ENCODE measurements at places on chromosomes 1 and 21.

- DNase-seq = no peak
These were observed 24.0 kb downstream of the NGF start for GRCh38 chr1:115314092-115314491.

- DNase-seq = no peak
These were observed 88.3 kb upstream of the NGF start for GRCh38 chr1:115426231-115426771.

GRCh38 chr1:9078752-9079500 lies 9.5 kb upstream of the SLC2A5 start:
- DNase-seq = no peak

DNA sequence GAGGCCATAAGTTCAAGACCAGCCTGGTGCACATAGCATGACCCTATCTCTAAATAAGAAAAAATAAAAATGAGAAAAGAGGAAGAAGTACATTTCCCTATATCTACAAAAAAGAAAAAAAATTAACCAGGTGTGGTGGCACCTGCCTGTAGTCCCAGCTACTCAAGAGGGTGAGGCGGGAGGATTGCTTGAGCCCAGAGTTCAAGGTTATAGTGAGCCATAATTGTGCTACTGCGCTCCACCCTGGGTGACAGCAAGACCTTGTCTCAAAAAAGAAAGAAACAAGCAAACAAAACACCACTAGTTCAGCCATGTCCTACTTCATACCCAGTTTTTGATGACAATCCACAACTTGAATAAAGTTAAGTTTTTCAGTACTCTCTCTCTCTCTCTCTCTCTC lies 30.7 kb upstream of the TDRD10 start:
- DNase-seq = no peak

GRCh38 chr1:201637282-201638079 lies 98.6 kb downstream of the NAV1 start:
- DNase-seq = no peak

DNA sequence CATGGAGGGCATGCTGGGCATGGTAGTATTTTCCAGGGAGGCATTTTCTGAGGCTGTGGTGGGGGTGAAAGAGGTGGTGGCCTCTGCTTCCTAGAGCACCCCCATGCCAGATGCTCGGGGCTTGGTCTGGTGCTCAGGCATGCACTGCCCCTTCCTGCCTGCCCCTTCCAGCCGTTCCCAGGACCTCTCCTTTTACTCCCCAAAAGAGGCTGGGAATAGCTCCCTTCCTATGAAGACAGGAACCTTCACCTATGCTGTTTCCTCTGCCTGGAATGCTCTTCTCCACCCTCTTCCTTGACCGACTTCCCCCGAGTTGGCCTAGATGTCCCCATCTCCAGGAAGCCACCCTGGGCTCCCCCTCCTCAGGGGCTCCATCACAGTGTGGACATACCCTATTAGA lies 9.1 kb downstream of the EDN2 start:
- DNase-seq = no peak

GRCh38 chr1:245656189-245656717 lies 501.5 kb downstream of the KIF26B start:
- no peak for DNase-seq

- DNase-seq = no peak
These were observed 10.3 kb upstream of the S100A10 start for GRCh38 chr1:152003846-152004442.

DNA sequence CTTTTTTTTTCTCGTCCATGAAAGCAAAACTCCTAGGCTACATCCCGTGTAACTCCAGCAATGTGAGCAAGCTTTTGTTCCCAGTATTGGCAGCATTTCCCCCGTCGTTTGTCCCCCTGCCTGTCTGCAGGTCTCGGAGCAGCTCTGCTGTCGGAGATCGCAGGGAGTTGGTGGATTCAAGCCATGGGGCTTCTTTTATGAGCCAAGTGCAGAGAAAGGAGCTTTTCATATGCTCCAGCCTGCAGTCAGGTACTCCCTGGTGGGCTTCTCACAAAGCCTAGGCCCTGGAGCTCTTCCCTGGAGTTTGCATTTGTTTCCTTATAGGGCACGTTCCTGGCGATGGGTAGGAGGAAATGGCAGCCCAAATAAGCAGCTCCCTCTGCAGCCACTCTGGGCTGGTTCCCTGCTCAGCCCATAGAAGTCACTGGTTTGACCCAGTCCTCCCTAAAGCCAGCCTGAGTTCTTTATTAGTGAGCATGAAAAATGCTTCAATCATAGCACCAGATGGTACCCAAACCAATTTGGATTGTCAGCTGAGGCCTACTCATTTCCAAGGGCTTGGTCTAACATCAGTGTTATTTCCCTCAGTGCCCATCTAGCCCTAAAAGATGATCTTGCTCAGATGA lies 78.3 kb downstream of the NUF2 start:
- DNase-seq = no peak

GRCh38 chr1:38533772-38534472 lies 325.6 kb downstream of the RRAGC start:
- DNase-seq = no peak

GRCh38 chr1:247551721-247552120 lies 2.8 kb downstream of the GCSAML start:
- no peak for DNase-seq

DNA sequence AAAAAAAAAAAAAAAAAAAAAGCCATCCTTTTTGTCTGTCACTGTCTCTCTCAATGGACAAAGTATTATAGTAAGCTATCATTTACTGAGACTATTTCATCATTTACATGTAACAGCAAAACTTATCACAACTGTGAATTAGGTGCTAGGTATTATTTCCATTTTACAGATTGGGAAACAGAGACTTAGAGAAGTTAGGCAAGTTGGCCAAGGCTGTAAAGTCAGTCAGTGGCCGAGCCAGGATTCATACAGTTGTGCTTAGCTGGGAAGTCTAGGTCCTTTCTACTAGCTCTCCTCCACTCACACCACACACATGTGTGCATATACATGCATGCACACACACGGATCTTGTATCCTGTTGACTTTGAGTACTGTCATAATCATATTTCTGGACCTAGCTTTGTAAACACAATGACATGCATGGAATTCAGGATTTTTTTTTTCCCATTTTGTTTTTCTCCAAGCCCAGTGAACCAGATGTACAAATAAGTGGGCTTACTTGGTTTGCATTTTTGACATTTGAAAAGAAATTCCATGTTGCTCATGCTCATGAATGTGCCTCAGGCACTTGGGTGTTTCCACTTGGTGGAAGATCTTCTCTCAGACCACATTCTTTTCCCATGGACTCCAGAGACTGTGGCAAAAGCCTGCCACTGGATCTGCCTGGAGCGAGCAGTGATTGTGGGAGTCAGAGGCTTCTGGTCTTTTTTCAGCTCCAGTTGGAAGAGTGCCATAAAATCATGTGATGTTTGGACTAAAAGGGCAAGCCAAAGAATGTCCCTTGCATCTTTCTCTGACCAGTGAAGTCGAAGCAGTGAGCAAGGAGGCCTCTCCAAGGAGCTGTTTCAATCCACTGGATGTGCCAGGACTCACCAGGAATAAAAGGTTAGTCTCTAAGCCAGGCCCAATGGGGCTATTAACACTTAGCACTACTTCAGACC lies 61.7 kb upstream of the DNAJC6 start:
- DNase-seq = no peak

- no peak for DNase-seq
These were observed 205.5 kb downstream of the KCNJ6 start for GRCh38 chr21:37710546-37711285.

DNA sequence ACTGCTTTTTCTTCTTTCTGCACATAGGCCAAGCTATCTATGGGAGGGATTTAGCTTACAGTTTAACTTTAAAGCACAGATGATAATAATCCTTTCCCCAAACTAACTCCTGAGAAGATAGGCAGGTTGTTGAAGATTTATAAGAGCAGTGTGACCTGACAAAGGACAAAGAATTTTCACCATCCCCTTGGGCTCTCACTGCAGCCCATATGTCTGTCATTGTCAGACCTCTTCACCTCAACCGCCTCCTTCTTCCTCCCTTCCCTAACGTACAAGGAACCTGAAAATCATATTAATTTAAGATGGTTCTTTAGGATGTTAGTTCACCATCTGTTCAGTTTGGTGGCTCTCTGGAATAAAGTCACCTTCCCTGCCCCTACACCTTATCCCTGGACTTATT lies 5.0 kb downstream of the RNU1-2 start:
- DNase-seq = no peak

GRCh38 chr21:15549671-15550070 lies 180.1 kb upstream of the USP25 start:
- DNase-seq = no peak

- no peak for DNase-seq
These were observed 34.8 kb downstream of the ANKRD13C start for GRCh38 chr1:70319750-70320149.

DNA sequence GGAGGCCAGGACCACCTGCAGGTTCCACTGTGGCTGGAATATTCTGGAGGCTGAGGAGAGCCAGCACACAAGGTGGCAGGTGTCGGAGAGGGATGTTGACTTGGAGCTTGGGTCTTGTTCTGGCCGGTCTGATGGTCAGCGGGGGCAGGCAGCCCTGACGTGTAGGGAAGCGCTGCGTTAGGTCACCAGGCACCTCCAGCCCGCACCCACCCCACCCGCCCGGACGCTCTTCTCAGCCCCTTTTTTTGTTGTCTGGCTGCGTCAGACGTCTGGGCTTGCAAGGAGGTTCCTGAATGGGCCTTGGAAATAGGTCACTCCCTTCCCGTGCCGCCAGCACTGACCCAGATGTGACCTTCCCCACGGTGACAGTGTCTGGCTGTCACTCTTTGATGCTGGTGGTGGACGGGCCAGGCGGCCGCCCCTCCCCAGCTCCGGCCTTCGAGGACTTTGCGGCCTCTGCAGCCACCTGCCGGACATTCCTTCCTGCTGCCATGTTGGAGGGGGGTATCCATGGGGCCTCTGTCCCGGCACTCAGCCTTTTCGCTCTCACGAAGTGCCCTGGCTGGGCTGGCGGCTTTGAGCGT lies 30.1 kb downstream of the SPSB1 start:
- no peak for DNase-seq

DNA sequence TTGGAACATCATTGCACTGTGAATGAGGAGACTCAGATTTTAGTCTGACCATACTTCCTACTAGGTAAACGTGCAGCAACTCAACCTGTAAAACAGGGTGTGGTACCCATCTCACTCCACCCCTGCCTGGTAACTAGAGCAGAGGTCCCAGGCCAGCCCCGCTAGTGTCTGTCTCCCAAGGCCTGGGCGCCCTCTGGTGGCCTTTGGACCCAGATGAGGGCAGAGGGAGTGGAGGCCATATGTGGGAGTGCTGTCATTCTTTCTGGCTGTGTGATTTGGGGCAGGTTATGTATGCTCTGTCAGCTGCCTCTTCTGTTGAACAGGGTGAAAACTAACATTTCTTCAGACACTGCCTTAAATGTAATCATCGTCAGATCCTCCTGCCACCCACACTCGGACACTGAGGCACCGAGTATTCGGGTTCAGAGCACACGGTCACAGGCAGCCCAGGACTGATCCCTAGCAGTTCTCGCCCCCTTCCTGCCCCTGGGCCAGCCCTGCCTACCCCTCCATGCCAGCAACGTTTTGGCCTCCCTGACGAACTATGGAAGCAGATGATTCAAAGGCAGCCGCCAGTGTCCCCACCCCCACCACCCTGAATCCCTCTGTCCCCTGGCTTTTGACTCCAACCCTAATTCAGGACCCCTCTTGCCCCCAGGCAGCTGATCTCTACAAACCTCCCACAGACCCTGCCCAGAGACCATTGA lies 76.0 kb downstream of the CD247 start:
- DNase-seq = peak; percentile 82

GRCh38 chr1:233605205-233605604 lies 8.7 kb upstream of the KCNK1 start:
- DNase-seq = no peak

GRCh38 chr1:200184196-200184595 lies 156.7 kb downstream of the NR5A2 start:
- peak; percentile 99 for DNase-seq

DNA sequence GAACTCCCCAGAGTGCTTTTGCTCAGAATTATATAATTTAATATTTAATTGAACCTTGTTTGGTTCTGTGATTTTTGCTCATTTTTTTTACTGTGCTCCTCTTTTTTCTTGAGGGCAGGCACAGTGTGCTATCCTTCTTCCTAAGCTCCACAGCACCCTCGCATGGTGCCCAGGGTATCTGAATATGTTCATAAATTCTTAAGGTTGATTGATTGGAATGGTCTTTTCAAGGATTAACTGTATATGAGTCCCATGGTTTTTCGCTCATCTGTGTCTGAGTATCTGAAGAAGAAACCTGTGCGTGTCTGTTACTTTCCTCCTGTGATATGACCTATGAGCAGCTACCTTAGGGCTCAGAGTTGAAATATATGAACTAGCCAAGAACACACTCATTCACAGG lies 393.7 kb downstream of the HLX start:
- DNase-seq = peak; percentile 11

DNA sequence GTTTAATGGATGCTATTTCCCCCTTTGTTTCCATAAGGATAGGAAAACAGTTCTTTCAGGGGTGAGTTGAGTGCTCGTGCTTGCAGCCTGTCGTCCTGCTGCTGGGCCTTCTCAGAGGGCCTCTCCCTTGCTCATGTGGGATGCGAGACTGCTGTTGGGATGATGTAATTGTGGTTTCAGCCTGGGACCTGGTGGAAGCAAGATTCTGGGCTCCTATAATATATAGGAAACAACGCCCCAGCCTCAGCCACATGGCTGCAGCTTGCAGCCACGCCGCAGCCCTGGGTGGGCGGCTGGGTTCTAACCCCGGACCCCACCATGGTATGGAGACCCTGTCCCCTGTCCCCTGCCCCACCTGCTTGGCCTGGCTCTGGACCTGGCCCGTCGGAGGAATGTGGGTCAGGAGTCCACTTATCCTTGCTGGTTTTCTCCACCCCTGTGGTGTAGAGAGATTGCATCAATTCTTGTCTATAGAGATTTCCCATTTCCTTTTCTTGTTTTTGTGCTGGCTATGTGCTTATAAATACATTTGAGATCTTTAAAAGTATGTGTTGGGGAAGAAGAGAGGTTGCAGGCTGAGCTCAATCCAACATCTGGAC lies 357.8 kb downstream of the SIPA1L2 start:
- DNase-seq = peak; percentile 35

DNA sequence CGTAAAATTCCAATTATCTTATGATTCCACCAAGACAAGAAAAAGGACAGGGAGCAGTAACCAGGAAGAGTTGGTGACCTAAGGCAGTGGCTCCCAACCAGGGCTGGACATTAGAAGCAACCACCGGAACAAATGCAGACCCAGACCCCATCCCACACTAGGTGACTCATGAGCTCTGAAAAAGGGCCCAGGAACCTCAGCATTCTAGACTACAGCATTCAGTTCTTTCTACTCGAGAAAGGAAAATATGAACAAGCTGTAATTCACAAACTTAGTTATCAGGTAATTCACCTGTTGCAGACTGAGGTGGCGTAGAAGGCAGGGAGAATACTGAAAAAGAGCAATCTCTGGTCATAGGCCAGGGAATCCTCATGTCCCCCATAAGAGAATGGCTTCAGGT lies 138.4 kb upstream of the KRTAP19-8 start:
- DNase-seq = no peak

- DNase-seq = no peak
These were observed 12.2 kb upstream of the CD34 start for GRCh38 chr1:207923121-207923520.
